Fibroblast of villous mesenchyme (primary cell): ENCODE measurements at places on chromosomes 3 and 15.

DNA sequence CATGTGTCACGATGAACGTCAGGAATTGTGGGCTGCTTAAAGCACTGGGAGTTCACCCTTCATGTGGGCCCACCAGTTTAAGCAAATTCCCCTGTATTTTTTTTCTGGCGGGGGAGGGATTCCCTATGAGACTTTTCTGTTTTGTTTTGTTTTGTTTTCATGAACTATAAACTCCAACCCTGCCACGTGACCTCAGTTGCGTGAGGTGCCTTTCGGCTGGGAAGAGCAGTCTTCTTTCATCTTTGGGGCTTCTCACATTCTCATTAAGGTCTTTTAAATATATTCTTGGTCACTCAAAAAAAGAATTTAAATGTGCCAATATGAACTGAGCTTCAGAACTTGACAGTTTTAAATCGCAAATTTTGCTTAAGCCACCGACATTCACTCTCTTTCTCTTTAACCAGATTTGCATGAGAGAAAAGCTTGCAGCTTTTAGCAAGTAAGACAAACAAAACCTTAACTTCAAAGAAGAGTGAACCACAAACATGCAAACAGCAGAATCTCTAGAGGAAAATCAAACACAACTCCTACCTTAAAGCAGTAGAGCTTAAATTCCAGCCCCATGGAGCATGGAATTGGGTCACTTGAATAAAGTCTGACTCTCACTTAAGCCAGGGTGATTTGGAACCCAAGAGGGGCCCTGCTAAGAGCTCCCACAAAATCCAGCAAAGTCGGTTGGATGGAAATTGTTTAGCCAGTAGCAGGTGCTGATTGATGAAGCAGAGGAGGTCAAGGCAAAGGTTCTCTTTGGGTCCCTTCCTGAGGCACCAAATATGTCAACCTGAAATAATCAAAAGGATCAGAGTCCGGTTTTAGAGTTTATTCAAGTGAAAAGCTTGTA, 699.8 kb upstream of the GBE1 start:
- DNase-seq: no peak

DNA sequence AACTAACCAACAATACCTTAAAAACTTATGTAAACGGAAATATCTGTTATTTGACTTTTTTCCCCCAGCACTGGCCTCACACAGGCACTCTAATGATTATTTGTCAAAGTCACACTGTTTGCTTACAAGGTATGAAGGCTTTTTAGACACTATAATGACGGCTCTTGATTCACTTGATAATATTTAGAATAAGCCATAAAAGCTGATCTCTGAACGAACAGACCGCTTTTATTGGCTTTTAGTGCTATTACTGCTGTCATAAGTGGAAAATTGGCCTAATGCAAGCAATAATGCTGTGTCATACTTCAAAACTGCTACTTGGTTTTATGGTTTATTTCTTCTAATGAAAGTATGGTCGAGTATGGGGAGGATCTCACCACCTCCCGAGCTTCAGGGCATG, 35.1 kb downstream of the MDFIC2 start:
- no peak for DNase-seq

DNA sequence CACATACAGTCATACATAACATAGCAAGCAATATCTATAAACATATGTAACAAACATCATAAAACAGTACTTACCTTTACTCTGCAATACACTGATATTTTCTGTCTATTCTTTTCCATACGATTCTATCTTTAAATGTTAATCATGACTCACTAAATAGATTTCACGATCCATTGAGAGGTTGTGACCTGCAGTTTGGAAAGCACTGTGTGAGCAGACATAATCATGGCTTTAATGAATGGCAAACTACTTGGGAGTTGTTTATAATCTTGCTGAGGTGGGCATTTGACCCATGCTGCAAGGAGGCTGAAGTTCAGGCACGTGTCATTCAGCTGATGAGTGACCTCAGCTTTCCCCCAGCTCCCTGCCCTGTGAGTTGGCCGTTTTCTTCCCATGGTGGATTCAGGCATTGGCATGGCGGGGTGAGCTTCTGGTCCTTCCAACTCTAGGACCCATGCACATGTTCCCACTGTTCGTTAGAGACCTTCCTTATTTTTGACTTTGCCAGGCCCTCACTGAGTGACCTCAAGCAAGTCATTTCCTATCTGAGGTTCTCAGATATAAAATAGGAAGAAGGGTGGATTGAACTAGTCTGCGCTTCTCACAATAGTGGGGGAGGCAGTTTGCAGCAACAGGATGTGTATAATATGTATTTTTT, 41.7 kb downstream of the PAQR5 start:
- DNase-seq: no peak

- no peak for DNase-seq
Measured at GRCh38 chr3:153422314-153422713, 260.3 kb downstream of the RAP2B start.

- DNase-seq: no peak
Measured at GRCh38 chr3:22895671-22896070, 307.5 kb upstream of the UBE2E2 start.

- peak; percentile 90 for DNase-seq
Measured at GRCh38 chr15:51982013-51982769, 10.6 kb upstream of the LEO1 start.

DNA sequence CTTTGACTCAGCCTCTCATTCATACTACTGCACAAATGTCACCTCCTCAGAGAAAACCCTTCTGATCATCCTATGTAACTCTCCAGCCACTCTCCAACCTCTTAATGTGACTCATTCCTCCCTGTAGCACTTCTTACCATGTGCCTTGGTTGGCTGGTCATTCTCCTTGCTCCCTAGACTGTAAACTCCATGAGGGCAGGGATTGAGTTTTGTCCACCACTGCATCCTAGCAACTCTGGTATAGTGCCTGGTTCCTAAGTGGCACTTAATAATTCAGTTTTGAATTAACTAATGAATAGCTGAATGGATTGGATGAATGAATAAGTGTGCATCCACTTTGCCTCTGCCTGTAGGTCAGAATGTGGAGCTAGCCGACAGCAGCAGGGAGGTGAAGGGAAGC, 202.5 kb upstream of the HES1 start:
- no peak for DNase-seq

DNA sequence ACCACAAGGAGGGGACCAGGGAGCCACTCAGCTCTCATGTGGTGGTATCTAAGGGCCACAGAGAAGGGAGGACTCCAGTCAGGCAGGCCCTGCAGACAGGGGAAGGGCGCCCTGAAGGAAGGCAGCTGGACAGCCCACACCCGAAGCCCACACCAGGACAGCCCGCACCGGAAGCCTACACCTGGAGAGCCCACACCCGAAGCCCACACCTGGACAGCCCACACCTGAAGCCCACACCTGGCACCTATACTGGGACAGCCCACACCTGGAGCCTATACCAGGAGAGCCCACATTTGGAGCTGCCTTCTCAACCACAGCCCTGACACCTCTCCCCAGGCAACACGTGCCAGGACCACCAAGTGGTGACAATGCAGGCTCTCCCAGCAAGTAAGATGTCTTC, 11.7 kb downstream of the TPRA1 start:
- DNase-seq: no peak
